ENCODE measurements at places on chromosomes 11 and 22.

DNA sequence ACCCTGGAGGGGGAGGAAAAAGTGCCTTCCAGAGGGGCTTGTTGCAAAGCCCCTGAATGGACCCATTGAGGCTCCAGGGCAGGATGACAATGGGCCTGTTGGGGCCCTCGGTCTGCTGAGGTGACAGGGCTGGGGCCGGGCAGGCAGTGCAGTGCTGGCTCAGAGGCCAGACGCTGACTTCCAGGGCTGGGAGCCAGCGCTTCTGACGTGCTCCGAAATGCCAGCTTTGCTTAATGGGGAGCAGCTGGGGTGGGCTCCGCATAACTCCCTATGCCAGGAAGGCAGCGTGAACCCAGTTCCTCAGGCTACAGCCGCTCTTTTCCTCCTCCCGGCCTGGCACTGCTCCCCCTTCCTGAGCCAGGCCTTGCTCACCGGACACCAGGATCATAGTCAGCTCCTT lies 17.7 kb downstream of the NAV2 start:
- peak; percentile 92 for DNase-seq

DNA sequence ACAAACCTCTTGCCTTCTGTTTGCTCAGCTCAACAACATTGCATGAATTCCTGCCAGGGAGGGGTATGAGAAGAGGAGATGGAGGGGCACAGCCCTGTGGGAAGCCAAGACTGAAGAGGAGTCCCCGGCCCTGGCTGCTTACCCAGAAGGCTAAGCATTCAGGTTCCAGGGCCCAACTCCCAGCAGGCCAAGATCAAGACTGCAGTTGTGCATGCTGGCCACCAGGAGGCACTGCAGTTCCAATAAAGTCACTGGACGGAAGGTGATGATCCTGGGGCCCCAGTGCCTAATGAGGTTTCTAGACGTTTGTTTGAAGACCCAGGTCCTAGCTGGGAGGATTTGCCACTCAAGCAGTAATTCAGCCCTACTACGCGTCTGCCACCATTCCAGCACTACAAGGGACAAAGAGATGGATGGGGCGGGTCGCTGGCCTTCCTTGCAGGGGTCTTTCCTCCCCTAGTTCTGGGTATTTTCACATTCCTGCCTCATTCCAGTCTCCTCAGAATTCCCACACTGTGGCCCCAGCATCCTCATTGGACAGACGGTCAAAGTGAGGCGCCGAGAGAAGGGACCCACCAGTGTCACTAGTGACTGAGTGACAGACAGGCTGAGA lies 23.6 kb downstream of the ALX4 start:
- no peak for DNase-seq

DNA sequence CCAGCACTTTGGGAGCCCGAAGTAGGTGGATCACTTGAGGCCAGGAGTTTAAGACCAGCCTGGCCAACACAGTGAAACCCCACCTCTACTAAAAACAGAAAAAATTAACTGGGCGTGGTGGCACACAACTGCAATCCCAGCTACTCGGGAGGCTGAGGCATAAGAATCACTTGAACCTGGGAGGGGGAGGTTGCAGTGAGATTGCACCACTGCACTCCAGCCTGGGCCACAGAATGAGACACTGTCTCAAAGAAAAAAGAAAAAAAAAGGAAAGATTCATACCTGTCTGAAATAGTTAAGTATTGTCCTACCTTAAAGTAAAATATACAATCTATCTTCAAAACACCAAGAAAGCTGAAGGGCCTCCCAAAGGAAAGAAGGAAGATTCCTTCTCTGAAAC lies 20.1 kb downstream of the RBFOX2 start:
- no peak for DNase-seq

- no peak for DNase-seq
These were observed 2.1 kb downstream of the SYT9 start for GRCh38 chr11:7253800-7254199.

DNA sequence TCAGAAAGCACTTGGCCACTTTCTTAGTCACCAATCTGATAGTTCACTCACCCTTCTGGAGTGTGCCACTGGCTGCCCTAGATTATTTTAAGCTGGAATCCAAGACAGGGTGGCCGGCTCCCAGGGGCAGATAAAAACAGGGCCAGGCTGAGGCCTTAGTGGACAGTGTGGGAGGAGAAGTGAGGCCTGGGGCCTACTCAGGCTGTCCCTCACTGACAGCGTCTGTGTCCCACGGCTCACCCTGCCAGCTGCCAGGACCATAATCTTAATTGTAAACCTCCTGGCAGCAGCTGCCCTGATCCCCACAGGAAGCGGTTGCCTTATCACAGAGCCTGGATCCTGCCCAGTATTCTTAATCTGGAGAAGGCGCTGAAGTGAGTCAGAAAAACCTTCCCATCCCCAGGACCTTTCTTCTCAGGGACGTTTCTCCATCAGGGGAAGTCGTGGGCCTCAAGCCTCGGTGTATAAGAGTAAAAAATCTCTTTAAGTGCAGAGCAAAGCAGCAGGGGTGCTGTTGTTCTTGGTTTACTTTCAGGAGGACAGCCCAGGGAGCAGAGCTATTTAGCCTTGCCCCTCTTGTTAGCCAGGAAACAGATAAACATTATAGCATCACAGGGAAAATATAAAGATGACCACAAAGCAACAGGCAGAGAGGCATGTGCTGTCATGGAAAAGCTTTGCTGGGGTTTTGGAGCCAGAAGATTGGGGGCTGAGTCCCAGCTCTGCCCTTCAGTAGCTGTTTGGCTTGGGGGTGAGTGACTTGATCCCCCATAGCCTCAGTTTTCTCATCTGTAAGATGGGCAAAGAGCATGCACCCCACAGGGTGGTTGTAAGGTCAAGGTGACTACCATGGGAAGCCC lies 39.6 kb downstream of the TSPAN18 start:
- peak; percentile 85 for DNase-seq

DNA sequence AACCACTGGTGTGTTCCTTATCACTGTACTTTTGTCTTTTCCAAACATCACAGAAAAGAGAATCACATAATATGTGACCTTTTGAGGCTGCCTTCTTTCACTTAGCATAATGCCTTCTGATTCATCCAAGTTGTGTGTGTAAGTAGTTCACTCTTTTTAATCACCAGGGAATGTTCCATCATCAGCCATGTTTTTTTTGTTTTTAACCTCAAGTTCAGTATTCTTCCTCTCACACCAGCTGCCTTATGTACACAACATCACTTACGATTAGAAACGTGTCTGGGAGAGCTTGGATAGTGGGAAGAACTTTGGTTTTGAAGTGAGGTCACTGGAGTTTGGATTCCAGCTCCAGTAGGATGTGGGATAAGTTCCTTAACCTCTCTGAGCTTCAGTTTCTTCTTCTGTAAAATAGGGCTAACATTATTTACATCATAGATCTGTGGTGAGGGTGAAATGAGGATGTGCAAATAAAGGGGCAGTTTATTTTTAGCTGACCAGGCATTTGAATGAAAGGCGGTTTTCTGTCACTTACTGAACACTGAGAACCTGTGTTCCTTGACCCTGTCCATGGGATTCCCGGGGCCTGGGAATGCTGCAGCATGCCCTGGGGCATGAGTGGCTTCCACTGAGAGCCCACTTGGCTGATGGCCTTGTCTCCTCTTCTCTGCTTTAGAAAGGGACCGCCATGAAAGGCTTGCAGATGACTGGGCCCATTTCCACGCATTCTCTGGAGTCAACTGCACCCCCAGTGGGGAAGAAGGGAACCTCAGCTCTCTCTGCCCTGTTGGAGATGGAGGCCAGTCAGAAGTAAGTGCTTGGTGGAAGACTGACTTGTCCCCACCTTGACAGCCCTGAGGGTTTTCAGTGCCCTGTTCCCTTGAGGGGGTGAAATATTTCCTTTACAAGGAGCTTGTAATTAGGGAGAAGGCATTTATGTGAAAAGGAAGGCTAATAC lies 92.6 kb downstream of the DEPDC5 start:
- no peak for DNase-seq

- DNase-seq = no peak
These were observed 1.1 kb upstream of the MRGPRX4 start for GRCh38 chr11:18171377-18172000.

All from tibial artery (tissue), 4 donors.